ENCODE measurements at places on chromosomes 6 and 20. TPM values are rescaled to one million over a fixed set of nuclear protein-coding genes. Genes with fewer than 3 reads are reported as not detected.

PRPH2 gene
- 0.31 TPM for total RNA-seq

MUCL3 gene
- 0.20 TPM for total RNA-seq

RANBP9 gene
- total RNA-seq, result 37.2 TPM

WASF1 gene
- total RNA-seq, result 28.6 TPM

PNLDC1 gene
- not detected for total RNA-seq

VNN1 gene
- total RNA-seq, result not detected

Data from H9 (cell line).